ENCODE measurements at places on chromosomes 6 and 20.

DNA sequence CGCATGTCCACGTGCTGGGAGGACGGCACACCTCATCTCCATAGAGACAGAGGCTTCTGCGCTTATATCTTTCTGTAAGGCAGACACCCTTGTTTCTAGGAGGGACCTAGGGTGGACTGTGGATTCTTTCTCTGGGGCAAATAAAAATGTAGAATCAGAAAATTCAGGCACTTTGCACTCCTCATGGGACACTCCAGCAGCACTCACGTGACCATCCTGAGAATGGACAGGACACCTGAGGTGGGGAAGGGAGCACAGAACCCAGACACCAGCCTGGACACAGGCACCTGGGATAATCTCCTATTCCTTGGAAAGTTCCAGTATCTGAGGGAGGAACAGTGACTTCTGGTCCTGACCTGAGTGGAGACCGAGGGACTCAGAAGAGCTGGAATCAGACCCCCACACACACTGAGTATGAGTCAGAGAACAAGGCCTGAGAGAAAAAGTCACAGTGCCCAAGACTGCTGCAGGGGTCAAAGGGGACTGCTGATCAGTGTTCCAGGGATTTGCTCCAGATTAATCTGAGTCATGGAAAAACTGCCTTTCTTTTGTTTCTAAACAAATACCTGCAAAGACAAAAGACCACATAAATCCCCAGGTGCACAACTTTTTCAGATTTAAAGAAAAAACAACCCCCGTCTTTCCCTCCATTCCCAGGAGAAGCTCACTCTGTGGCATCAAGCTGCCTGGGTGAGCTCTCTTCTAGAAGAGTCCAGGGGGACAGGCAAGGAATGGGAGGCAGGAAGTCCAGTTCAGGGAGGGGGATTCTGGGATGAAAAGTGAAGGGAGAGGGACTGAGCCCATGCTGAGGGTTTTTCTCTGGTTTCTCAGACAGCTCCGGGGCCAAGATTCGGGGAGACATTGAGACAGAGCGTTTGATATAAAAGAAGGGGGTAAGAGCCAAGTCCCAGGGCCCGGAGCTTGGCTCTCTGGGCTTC, 35.6 kb upstream of the MICB start:
- DNase-seq, result no peak

DNA sequence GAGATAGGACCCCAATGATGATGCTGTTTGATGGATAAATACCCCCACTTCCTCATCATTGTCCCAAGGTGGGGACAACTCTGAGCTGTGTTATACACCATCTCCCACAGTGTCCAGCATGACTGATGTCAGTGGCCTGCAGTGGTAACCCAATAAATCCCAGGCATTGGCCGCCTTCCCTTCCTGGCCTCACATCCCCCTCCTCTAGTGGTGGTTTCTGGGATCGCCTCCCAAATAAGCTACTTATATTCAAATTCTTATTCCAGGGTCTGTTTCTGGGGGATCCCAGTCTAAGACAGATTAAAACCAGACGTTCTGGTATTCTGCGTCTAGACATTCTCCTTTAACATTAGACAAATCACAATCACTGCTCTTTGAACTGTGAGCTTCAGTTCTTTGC, 90.6 kb downstream of the SCP2D1 start:
- no peak for DNase-seq

- DNase-seq, result no peak
Measured at GRCh38 chr6:71040043-71040442, 83.2 kb upstream of the B3GAT2 start.

DNA sequence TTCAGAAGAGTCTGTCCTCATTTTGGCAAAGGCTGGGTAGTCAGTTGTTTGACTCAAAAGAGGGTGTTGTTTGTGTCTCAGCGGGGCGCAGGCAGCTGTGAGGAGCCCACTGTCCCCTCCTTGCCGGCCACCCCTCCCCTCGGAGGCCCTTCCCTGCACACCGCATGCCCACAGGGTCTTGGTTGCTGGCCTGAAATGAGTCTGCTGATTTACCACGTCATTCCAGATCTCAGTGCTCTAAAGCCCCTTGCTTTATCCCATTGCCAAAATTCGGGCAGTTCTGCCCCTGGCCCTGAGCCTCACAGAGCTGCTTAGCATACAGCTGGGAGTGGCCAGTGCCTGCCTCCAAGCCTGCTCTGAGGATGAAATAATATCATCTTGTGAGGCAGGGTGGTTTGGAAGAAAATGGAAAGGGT, 220.7 kb downstream of the UST start:
- no peak for DNase-seq

DNA sequence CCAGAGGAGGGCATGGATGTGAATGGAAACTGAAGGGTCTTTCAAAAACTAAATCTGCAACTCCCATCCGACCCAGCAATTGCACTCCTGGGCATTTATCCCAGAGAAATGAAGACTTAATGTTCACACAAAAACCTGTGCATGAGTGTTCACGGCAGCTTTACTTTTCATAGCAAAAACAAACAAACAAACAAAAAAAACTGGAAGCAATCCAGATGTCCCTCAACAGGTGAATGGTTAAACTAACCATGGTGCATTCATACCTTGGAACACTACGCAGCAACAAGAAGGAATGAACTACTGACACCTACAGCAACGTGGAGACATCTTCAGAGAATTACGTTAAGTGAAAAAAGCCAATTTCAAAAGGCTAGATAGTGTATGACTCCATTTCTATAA, 32.2 kb downstream of the PMEPA1 start:
- DNase-seq, result no peak

DNA sequence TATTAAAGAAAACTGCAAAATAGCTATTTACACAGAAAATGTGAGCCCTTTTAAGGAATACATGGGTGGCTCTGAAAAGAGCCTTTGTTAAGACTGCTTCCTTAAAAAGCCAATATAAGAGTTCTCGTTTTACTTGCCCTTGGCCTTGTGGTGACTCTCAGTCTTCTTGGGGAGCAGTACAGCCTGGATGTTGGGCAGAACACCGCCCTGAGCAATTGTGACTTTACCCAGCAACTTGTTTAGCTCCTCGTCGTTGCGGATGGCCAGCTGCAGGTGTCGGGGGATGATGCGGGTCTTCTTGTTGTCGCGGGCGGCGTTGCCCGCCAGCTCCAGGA, 111.5 kb downstream of the HFE start:
- no peak for DNase-seq

DNA sequence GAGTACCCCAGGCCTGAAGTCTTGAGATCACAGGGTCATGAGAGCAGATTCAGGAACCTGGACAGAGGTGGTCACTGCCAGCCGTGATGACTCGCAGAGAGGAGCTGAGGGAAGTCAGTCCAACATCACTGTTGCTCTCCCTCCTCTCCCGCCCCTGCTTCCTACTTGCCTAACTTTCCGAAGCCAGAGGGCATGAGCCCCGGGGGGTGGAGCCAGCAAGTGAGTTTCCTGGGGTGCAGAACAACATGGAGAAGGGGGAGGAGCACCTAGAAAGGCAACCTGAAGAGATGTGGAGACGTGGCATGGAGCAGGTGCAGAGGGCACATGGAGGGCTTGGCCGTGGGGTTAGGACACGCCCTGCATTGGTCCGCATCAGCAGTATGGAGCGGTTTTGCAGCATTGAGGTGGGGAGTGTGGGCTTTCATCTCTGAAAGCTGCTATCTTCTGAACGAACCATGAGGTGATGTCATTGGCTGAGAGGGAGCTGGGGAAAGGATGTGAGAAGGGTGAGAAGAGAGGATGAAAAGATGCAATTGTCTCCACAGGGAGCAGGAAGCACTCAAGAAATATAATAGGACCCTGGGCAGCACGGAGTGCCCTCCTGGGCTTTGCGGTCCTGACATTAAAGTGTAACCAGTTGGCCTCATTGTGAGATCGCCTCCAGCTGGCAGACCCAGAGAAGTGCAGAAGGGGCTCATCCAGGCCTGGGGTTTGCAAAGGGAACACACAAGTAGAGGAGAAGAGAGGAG, 25.0 kb downstream of the GDAP1L1 start:
- DNase-seq, result no peak

DNA sequence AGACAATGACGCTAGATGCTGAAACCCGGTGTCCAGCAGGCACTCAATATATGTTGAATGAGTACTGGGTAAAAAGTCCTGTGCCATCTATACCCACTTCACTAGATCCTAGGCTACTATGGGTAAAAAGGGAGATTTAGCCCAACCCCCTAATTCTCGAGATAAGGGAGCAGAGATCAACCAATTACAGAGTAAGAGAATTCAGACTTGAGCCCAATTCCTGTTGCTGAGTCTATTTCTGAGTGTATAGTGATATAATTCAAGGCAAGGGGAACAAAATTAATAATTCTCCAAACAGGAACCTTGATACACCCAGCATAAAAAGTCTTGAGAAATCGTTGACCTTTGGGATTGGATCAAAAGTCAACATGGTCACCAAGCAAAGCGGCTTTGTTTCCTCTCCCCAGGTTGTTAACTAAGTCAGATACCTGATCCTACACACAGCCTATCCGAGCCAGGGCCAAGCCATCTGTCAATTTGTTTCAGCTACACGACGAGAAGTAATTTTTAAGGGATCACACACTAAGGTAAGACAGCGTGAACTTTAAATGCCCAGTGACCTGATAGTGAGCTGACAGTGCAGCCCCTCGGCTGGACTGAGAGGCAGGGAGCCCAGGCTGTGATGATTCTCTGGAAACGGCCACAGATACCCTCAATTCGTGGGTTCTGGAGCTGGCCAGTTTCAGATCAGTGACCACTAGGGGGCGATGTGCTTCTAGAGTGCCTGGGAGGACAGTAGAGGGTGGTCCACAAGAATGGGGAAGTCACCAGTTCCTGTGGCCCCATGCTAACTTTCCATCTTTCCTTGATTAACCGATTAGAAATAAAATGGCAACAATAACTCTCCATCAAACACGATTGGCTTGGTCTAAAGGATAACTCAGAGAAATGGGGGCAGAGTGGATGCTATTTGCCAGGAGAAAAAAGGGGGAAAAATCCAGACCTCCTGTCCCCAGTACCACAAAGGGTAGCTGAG, 46.2 kb downstream of the SLC22A23 start:
- peak; percentile 49 for DNase-seq

- DNase-seq, result peak; percentile 34
Measured at GRCh38 chr6:98946879-98947410, 801 bp downstream of the FBXL4 start.

DNA sequence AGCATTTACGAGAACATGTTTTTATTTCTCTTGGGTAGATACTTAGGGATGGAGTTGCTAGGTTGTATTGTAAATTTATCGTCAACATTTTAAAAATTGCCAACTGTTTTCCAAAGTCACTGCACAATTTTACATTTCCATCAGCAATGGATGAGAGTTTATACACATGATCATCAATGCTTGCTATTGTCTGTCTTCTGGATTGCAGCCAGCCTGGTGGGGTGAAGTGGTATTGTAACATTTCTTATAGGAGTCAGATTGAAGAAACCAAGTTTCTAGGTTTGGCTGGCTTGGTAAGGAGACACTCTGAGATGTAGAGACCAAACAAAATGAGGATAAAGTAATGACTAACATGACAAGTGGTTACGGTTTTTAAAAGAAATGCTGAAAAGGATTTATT, 57.1 kb upstream of the HDDC2 start:
- DNase-seq, result no peak

- DNase-seq, result no peak
Measured at GRCh38 chr20:23225407-23226060, 125.1 kb upstream of the NXT1 start.

DNA sequence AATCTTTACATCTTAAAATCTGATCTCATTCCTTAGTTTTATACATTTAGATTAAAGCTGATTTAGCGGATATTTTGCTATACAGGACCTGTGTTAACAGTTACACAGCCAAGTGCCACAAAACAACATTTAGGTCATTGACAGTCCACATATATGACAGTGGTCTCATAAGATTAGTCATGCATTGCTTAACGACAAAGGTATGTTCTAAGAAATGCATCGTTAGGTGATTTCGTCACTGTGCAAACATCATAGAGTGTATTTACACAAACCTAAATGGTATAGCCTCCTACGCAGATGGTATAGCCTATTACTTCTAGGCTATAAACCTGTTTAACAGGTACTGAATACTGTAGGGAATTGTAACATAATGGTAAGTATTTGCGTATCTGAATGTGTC, 21.6 kb downstream of the ADGRG6 start:
- DNase-seq, result no peak

GRCh38 chr6:86251106-86251505, 608.4 kb upstream of the SYNCRIP start:
- no peak for DNase-seq

GRCh38 chr6:30006170-30007131, 54.6 kb upstream of the POLR1H start:
- no peak for DNase-seq

GRCh38 chr6:13411484-13411883, 75.9 kb downstream of the GFOD1 start:
- no peak for DNase-seq

DNA sequence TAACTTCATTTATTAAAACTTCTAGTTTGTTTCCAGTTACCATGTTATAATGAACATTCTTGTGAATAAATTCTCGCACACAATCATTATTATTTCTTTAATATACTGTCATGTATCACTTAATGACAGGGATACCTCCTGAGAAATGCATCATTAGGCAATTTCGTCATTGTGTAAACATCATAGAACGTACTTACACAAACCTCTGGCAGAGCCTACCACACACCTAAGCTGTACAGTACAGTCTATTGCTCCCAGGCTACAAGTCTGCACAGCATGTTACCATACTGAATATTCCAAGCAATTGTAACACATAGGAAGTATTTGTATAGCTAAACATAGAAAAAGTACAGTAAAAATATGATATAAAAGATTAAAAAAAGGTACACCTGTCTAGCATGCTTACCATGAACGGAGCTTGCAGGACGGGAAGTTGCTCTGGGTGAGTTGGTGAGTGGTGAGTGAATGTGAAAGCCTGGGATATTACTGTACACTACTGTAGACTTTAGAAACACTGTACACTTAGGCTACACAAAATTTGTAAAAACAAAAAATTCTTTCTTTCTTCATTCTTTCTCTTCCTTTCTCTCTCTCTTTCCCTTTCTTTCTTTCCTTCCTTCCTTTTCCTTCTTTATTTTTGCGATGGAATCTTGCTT, 268.2 kb upstream of the SOX4 start:
- no peak for DNase-seq

- DNase-seq, result no peak
Measured at GRCh38 chr6:148830614-148831013, 83.8 kb downstream of the UST start.

DNA sequence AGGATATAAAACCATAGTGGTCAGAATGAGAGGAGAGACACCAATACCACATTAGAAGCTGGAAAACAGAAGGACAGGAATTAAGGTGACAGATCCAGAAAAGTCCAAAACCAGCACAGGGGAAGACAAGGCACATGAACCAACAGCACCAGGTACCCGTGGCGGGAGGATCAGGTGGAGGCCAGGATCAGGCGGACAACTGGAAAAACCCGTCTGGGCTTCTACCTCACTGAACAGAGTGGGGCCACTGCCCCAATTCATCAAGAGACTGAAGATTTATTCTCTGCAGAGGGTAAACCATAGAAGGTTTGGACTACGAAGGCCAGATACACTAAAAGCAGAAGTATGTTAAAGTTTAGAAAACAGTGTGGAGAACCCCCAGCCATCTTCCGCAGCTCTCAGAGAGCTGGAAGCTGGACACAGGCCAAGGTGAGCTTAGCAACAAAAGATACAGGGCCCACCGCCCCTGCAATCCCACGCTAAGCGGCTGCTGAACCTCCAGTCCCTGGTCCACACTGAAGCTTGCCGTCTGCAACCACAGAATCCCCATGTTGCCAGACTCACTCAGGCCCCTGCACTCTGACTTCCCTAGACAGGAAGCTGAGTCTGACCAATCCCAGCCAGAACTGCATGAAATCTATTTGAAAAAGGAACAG, 29.9 kb downstream of the ABHD12 start:
- peak; percentile 19 for DNase-seq
